ENCODE measurements at places on chromosomes 16 and 17.
A peak's percentile ranks its signal among the peaks of the same experiment; 100 is the strongest.

GRCh38 chr16:7116734-7117133, 215.9 kb upstream of the RBFOX1 start:
- no peak for DNase-seq

DNA sequence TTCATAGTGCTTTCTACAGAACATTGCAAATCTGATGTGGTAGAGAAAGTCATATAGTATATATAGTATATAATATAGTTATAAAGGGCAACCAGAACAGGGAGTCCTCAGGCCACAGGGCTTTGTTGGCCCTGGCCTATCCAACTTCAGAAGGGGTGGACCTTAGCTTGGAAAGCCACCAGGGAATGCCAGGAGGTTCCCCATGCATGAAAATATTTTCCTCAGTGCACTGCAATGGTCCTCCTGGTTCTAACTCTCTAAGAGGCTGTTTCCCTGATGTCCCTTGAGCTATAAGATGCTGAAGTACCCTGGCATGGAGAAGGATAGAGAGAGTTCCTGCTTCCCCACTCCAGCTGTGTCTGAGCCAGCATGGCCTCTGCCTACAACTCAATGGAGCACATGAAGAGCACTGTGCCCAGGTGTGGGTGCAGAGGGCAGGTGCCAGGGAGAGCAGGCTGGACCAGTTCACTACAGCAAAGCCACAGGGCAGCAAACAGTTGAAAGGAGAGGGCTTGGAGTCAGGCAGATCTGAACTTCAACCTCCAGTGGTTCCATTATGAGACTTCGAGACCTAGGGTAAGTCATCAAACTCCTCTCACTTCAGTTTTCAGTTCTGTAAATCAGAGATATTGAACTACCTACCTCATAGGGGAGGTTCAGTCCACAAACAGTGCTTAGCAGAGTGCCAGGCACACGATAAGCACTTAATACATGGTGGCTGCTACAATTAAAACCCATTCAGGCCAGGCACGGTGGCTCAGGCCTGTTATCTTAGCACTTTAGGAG, 183.1 kb downstream of the SALL1 start:
- DNase-seq, result no peak

- peak; percentile 36 for DNase-seq
These were observed 4.4 kb downstream of the CD19 start for GRCh38 chr16:28935924-28936783.

GRCh38 chr17:67620636-67621035, 97.1 kb upstream of the NOL11 start:
- no peak for DNase-seq

GRCh38 chr16:72837846-72838585, 209.9 kb downstream of the ZFHX3 start:
- DNase-seq, result no peak

- DNase-seq, result no peak
These were observed 123.2 kb downstream of the CPPED1 start for GRCh38 chr16:12680531-12680930.

Measured in amygdala (tissue), 56 donors.